CD8-positive, alpha-beta T cell (primary cell): ENCODE measurements at places on chromosomes 4 and X.

DNA sequence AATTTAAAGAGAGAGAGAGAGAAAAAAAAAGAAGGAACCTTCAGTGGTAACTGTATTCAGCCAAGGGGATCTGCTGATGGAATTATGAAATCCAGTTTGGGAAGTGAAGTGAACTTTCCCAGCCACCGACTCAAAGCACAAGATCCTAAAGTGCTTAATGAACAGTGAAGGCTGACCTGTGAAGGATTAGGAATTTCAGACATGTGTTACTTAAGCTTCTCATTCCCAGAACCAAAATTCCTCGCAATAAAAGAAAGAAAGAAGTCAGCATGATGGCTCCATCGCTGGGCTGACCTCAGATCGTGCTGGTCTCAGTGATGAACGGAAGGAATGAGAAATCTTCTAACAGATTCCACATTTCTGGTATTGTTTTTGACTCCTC lies 135.2 kb downstream of the ARSF start:
- DNase-seq, result no peak

DNA sequence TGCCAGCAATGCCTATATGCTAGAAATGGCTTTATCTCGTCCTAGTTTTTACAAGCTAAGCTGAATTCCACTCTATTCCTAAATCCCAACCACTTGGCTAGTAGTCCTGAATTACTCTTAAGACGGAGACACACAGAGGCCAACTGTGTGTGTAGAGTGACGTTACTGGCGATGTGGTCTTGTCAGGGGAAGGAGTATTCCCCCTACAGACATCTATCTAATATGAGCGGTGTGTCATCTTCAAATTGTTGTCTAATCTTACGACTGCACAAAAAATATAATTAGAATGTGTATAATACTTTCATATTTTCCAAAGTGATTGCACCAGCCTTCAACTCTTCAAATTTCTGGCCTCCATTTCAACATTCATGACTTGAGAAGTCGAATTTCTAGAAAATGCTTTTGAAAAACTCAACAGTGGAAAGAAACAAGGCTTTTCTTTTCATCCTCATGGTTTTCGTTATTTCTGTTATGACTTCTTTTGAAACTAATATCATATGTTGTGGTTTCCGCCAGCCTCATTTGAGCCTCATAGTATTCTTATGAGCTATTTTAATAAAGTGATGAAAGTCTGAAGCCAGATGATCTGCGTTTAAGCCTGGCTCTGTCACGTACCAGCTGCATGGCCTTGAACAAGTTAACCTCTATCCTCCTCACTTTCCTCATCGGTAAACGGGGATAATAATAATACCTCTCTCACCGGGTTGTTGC lies 132.3 kb downstream of the SOWAHB start:
- DNase-seq, result no peak

DNA sequence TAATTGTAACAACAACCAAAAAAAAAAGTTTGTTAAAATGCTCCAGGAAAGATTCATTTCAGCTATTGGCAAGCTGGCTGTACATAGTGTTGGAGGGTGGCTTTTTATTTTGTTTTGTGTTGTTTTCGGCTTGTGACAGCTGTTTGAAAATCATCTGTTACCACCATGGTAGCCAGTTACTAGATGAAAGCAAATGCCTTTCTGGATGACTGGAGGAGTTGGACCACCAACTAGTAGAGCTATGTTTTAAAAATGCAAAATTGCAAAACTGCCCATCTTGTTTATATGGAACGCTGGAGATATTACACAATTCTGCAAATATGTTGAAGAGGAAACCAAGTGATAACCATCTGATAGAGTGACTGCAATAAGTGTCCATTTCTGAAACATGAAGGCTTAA lies 53.2 kb upstream of the TNIP3 start:
- no peak for DNase-seq

GRCh38 chrX:129738466-129739308 lies at the start of gene XPNPEP2:
Gene XPNPEP2 (plus strand): TSS chrX:129738979. CDS start chrX:129739214, 235 bp downstream.
- no peak for DNase-seq

- no peak for DNase-seq
These were observed 95.6 kb downstream of the PHOX2B start for GRCh38 chr4:41652971-41653370.
